ENCODE measurements at places on chromosomes 4 and X.

DNA sequence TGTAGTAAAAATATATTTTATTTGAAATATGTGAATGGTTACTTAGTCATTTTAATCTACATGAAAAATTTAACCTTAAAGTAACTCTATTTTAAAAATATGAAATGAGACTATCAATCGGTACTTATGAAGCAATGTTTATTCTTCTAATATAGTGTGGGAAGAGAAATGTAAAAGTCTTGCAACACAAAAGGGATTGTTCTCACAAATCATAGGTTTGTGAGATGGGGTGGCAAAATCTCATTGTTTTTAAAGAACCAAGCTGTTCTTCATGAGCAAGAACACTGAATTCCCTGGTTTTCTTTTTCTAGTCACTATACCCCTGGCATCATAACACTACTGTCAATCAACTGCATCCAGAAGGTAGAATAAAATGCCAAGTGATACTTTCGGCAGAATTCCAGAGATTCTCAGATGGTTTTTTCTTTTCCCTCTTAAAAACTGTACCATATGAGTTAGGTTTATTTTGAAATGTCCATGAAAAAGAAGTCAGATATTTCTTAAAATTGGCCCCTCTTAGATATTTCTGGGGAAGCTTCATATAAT, 52.2 kb downstream of the SNCA start:
- no peak for DNase-seq

GRCh38 chrX:80388206-80388605, 32.0 kb upstream of the TENT5D start:
- no peak for DNase-seq

- DNase-seq = no peak
Observed at GRCh38 chrX:9604908-9605306, 140.0 kb downstream of the TBL1X start.

DNA sequence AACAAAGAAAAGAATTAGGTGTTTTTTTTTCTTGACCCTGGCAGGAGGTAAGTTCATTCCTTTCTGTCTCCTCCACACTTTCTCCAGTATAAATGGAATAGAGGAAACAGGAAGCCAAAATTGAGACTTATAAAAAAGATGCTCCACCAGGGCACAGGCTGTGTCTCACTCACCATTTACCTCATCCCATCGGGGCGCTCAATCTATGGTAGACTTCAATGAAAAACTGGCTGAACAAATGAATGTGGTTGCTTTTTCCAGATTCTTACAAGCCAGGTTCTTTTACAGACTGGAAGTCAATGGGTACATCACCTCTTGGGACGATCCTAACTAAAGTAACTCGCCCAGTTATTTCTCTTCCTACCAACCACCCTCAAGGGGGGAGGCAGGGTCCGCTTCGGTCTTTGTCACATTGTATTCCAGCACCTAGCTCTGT, 685 bp downstream of the COMMD8 start:
- no peak for DNase-seq

DNA sequence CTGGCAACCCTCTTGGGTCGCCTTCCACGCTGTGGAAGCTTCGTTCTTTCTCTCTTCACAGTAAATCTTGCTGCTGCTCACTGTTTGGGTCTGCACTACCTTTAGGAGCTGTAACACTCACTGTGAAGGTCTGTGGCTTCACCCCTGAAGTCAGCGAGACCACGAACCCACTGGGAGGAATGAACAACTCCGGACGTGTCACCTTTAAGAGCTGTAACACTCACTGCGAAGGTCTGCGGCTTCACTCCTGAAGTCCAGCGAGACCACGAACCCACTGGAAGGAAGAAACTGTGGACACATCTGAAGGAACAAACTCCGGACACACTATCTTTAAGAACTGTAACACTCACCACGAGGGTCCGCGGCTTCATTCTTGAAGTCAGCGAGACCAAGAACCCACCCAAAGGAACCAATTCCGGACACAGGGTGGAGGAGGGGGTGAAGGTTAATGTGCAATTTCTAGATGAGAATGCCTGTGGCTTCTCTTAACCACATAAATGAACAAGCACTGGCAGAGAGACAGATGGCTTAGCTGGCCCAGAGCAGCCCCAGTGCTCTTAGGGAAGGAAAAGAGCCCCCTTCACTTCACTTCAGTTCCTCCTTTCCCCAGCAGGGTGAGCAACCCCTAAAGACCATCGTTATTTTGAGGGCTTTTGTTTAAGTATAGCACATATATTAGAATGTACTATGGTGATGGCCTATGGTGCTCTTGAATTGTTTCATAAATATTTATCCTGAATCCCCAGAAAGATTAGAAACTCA, 73.0 kb downstream of the LUZP4 start:
- no peak for DNase-seq

DNA sequence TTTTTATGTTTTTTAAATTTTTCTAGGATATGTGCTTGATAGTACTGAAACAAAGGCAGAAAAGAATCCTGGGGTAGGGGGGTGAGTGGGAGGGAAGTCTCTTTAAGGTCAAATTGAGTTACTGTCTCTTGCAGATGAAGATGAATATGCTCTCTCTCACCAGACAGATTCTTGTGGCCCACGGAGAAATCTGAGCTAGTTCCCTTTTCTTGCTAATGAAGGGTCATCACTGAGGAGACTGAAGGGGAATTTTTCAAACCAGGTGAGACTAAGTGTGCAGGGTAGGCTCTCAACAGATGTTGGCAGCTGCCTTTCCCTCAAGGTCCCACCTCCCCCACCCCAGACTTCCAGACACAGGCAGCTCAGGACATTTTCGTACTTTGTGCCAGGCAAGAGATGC, 21.5 kb downstream of the FAM9C start:
- DNase-seq = no peak

DNA sequence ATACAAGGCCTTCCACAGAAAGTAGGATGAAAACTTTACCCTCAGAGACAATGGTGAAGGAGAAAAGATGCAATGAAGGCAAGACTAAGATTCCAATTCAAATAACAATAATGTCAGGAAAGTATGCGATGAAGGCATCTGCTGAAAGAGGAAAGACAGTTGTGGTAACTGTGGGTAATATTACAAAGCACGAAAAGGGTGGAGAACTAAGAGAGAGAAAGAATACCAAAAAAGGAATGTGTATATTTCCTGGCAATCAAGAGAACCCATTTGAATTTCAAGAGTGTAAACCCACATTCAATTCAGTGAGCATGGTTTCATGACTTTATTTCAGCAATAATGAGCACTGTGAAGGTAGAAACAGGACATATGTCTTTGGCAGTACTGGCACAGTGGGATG, 225.5 kb downstream of the PALLD start:
- DNase-seq = no peak

GRCh38 chrX:152923599-152923998, 25.7 kb downstream of the ZNF185 start:
- DNase-seq = no peak

GRCh38 chrX:121755541-121755940, 708.1 kb downstream of the GLUD2 start:
- no peak for DNase-seq

- no peak for DNase-seq
Observed at GRCh38 chr4:152534541-152535359, 1.1 kb downstream of the FBXW7 start.

DNA sequence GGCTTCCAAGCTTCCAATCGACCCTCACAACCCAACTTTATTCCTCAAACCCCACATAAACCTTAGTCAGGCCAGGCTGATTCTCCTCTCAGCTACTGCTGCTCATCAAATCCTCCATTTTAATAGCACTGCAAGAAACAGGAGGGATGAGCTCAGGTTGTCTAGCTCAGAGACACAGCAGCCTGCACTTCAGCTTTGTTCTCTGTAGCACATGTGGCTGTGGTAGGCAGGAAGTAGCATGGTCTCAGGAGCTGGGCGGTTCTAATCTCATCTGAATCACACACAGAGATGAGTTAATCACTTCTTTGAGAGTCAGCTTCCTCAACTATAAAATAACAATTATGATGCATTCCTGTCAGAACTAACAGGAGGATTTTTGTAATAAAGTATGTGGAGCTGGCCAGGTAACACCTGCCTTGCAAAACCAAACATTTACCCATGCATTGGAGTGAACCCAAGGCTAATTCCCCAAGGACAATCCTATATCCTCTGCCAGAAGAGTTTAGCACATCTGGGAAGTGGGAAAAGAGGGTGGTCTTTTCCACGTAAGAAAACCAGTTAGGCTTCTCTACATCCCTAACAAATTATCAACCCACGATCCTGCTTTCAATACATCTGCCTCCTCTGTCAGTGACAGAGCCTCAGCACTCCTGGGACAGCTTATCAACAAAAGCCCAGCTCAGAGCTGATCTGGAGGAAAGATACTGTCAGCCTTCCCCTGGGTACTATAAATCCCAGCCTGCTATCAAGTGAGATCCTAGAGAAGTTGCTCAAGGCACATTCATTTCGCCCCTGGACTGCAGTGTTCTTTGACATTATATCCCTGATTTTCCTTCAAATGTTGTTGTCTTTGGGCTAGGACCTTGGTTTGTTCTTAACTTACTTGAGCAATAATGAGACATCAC, 32.8 kb downstream of the ELOVL6 start:
- peak; percentile 27 for DNase-seq
